SJSA1 (cell line): ENCODE measurements at places on chromosomes 3 and 15. TPM values are rescaled to one million over a fixed set of nuclear protein-coding genes. Genes with fewer than 3 reads are reported as not detected.

DNA sequence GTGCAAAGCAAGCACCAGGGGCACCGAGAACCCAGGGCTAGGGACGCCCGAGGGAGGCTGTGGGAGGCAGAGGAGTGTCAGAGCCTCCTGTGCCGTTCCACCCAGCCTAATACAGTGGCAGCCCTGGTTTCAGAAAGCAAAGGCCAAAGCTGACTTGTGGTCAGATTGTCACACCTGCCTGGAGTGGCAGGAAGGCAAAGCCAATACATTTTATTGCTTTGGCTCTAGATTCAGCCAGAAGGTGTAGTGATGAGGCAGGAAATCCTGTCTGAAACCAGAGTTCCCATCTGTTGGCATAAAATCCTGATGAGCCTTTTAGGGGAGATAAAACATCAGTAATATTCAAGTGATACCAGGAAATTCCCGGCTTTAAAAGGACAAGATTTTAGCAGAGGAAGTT, 168.3 kb downstream of the SLCO3A1 start:
- H3K27ac ChIP-seq = no peak overlapping the region
- no peak for DNase-seq
- H3K4me3 ChIP-seq = no peak overlapping the region
- no peaks in the 10 kb centered on the region for H3K27me3 ChIP-seq

The CALML4 gene
- 1.1 and 2.1 TPM in 2 replicates for total RNA-seq

GRCh38 chr15:100109486-100110035, 232.2 kb downstream of the ADAMTS17 start:
- H3K27me3 ChIP-seq = no peaks in the 10 kb centered on the region
- no peak for DNase-seq
- no peak overlapping the region for H3K4me3 ChIP-seq
- H3K36me3 ChIP-seq = no peaks in the 10 kb centered on the region
- H3K27ac ChIP-seq = no peak overlapping the region

DNA sequence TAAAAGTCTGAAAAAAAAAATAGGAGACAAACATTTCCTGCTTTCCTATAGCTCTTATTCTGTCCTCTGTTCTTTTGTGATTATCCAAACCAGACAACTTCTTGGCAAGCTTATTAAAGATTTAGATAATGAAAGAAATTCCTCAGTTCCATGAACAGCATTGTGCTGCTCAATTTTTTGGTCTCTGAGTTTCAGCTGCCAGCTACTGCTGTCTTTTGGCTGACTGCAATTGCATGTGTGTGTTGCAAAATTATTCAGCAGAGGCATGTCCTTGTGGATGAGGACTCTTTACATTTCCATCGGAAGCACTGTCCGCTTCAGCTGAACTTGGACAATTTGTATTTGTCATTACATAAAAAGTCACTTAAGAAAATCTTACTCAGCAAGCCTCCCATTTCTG, 397.3 kb upstream of the RASGRP1 start:
- no peak overlapping the region for H3K27ac ChIP-seq
- H3K27me3 ChIP-seq = no peaks in the 10 kb centered on the region
- H3K4me3 ChIP-seq = no peak overlapping the region
- H3K36me3 ChIP-seq = no peaks in the 10 kb centered on the region

- H3K4me3 ChIP-seq = no peak overlapping the region
- H3K4me1 ChIP-seq = no peaks in the 10 kb centered on the region
- no peaks in the 10 kb centered on the region for H3K36me3 ChIP-seq
- no peaks in the 10 kb centered on the region for H3K27me3 ChIP-seq
- H3K27ac ChIP-seq = no peak overlapping the region
Observed at GRCh38 chr3:35522450-35522849, 116.9 kb upstream of the ARPP21 start.

The MCTP2 gene
- 0.18 and 0.72 TPM in 2 replicates for total RNA-seq

GRCh38 chr15:100695048-100695447, 92.7 kb downstream of the ASB7 start:
- H3K4me1 ChIP-seq = peaks cover 39% of the 10 kb centered on the region
- no peaks in the 10 kb centered on the region for H3K27me3 ChIP-seq
- H3K27ac ChIP-seq = peak overlapping the region; percentile 90
- no peak overlapping the region for H3K4me3 ChIP-seq
- no peaks in the 10 kb centered on the region for H3K36me3 ChIP-seq
- no peak for DNase-seq

- no peak overlapping the region for H3K27ac ChIP-seq
- no peaks in the 10 kb centered on the region for H3K4me1 ChIP-seq
- H3K27me3 ChIP-seq = no peaks in the 10 kb centered on the region
- H3K4me3 ChIP-seq = no peak overlapping the region
- no peak for DNase-seq
Observed at GRCh38 chr3:119871571-119871970, 89.7 kb downstream of the NR1I2 start.

The SHF gene
- 2.0 TPM in 1 of 2 replicates, not detected in the other for total RNA-seq

DNA sequence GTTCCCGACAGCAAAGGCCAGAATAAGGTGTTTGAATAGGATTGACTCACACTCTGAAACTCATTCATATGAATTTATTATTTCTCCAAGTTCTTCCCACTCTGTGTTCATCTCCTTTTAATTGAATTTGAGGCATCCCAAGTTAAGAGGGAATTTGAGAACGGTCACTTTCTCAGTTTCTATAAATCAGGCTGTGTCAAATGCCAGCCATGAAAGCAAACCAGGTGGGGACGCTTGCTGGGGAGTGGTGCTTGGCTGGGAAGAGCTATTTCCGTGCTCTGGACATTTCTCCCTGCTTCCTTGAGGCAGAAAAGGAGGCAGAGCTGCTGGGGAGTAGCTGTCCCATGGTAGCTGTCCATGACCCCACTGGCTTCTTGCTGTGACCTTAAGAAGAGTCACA, 116.6 kb downstream of the FBN1 start:
- H3K4me1 ChIP-seq = no peaks in the 10 kb centered on the region
- H3K27me3 ChIP-seq = no peaks in the 10 kb centered on the region
- no peak overlapping the region for H3K4me3 ChIP-seq
- no peak overlapping the region for H3K27ac ChIP-seq
- no peak for DNase-seq
- H3K36me3 ChIP-seq = peaks cover 89% of the 10 kb centered on the region

The C3orf20 gene
- total RNA-seq = not detected in 2 replicates

The MEGF11 gene
- 0.03 TPM in 1 of 2 replicates, not detected in the other for total RNA-seq

GRCh38 chr3:99872923-99873254, 55.2 kb downstream of the CMSS1 start:
- no peak for DNase-seq
- H3K4me3 ChIP-seq = no peak overlapping the region; the same call in 1 of the 2 replicates
- peak overlapping the region; percentile 15; the same call in 1 of the 2 replicates for H3K27ac ChIP-seq

GRCh38 chr15:48414015-48414414, 82.8 kb downstream of the DUT start:
- no peak overlapping the region for H3K4me3 ChIP-seq
- no peak for DNase-seq
- H3K36me3 ChIP-seq = peaks cover 93% of the 10 kb centered on the region
- H3K4me1 ChIP-seq = peaks cover 23% of the 10 kb centered on the region
- no peaks in the 10 kb centered on the region for H3K27me3 ChIP-seq
- 0 out of 2 replicates have a peak overlapping the region, but pooled peaks have one; percentile 3 for H3K27ac ChIP-seq

- H3K4me3 ChIP-seq = no peak overlapping the region
- H3K4me1 ChIP-seq = no peaks in the 10 kb centered on the region
- no peaks in the 10 kb centered on the region for H3K36me3 ChIP-seq
- DNase-seq = no peak
- H3K27me3 ChIP-seq = 0 out of 2 replicates have a peak, but pooled peaks cover 3% of the 10 kb centered on the region
Observed at GRCh38 chr15:35843498-35843897, 297.5 kb upstream of the DPH6 start.

DNA sequence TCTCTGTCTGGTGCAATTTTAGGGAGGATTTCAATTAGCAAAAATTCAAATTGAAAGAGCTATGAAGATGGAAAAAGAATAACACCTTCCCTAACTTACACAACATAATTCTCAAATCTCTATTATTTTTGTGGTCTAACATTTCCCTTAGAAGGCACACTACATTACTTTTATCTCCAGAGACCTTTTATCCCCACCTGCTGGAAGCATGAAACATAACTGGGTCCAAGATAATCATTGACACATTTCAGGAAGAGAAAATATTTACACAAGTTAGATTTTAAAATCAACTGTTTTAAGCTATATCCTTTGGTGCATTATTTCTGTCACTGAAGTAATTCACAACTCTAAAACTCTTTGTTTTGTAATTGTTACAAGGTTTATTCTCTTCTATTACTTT, 779.5 kb downstream of the ROBO1 start:
- no peaks in the 10 kb centered on the region for H3K36me3 ChIP-seq
- DNase-seq = no peak

DNA sequence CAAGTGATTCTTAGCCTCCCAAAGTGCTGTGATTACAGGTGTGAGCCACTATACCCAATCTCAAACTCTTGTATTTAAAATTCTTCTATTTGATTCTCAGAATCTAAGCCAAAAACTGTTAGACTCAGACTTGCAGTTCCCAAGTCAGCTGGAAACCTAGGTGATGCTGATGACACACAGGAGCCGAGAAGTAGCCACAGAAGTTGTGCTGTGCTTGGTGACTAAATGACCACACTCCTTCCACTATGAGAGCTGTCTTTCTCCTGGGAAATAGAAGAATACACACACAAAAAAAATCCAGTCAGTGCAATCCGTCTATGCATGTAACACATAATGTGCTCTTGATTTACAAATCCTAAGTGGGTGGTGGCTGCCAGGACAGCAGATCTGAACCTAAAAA, 33.9 kb downstream of the ILDR1 start:
- H3K4me3 ChIP-seq = no peak overlapping the region
- H3K36me3 ChIP-seq = no peaks in the 10 kb centered on the region
- no peak for DNase-seq

DNA sequence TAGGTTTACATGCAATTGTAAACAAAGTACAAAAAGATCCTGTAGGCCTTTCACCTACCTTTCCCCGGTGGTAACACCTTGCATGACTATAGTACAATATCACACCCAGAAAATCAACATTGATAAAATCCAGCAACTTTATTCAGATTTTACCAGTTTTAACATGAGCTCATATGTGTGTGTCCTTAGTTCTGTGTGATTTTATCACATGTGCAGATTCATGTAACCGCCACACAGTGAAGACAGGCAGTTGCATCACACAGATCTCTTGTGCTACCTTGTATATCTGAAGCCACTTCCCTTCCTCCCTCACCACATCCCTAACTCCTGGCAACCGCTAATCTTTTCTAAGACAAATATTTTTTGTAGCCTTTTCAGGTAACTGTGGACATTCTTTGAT, 183.5 kb upstream of the C2CD4B start:
- H3K27ac ChIP-seq = no peak overlapping the region
- H3K36me3 ChIP-seq = no peaks in the 10 kb centered on the region
- H3K27me3 ChIP-seq = no peaks in the 10 kb centered on the region
- H3K4me1 ChIP-seq = no peaks in the 10 kb centered on the region

GRCh38 chr3:61807865-61808276, 246.5 kb downstream of the PTPRG start:
- no peaks in the 10 kb centered on the region for H3K36me3 ChIP-seq
- no peaks in the 10 kb centered on the region for H3K27me3 ChIP-seq
- no peak overlapping the region for H3K27ac ChIP-seq
- peak; percentile 4 for DNase-seq

DNA sequence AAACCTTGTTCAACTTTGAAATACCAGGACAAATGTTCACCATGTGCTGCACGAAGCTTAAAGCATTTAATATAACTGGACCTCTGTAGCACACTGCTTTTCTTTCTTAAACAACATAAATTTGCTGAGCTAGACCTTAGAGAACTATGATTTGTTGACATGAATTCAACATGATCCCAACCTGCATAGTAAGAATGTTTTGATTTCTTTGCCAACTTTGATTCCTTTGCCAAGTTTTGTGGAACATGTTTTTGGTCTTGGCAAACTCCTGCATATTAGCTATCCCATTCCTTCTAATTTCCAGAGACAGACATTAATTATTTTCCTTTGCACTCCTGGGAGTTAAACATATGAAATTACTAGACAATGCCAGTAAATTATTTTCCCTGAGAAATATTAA, 197.2 kb upstream of the RBMS3 start:
- no peaks in the 10 kb centered on the region for H3K27me3 ChIP-seq
- H3K27ac ChIP-seq = no peak overlapping the region
- H3K4me3 ChIP-seq = no peak overlapping the region

- H3K4me1 ChIP-seq = no peaks in the 10 kb centered on the region
- H3K36me3 ChIP-seq = no peaks in the 10 kb centered on the region
- H3K4me3 ChIP-seq = no peak overlapping the region
Observed at GRCh38 chr3:167113035-167113830, 266.9 kb downstream of the ZBBX start.

DNA sequence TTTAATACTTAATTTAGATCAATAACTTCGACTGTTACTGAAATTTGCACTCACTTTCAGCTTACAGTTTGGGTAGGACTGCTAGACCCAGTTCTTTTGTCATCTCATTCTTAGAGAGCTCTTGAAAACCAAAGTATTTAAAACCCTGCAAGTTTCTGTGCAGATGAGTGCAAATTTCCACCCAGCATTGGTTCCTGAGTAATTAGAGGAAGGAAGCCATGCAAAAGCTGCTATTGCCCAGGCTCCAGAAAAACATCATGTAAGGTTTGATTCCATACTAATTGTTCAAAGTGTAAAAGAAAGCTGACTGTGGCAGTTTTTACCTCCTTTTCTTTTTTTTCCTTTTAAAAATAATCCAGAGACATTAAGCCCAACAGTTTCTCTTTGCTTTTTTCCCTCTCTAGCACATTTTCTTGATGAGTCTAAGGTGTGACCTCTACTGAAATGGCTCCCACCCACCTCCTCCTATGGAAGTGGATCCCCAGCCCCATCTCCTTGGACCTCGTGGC, 30.3 kb downstream of the ABHD2 start:
- H3K36me3 ChIP-seq = peaks cover 57% of the 10 kb centered on the region
- no peak overlapping the region for H3K27ac ChIP-seq
- H3K4me1 ChIP-seq = peaks cover 9% of the 10 kb centered on the region
- H3K27me3 ChIP-seq = no peaks in the 10 kb centered on the region

DNA sequence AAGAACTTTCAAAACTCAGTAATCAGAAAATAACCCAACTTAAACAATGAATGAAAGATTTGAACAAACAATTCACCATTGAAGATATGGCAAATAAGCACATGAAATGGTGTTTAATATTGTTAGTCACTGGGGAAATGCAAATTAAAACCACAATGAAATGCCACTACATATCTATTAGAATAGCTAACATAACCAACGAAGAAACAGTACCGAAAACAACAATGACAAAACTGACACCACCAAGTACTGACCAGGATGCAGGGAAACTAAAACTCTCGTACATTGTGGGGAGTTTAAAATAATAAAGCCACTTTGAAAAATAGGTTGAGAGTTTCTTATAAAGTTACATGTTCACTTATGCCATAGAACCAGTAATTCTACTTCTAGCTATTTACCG, 69.1 kb downstream of the KBTBD8 start:
- no peak for DNase-seq
- no peaks in the 10 kb centered on the region for H3K36me3 ChIP-seq
- no peak overlapping the region for H3K4me3 ChIP-seq
- no peak overlapping the region for H3K27ac ChIP-seq
- no peaks in the 10 kb centered on the region for H3K27me3 ChIP-seq

DNA sequence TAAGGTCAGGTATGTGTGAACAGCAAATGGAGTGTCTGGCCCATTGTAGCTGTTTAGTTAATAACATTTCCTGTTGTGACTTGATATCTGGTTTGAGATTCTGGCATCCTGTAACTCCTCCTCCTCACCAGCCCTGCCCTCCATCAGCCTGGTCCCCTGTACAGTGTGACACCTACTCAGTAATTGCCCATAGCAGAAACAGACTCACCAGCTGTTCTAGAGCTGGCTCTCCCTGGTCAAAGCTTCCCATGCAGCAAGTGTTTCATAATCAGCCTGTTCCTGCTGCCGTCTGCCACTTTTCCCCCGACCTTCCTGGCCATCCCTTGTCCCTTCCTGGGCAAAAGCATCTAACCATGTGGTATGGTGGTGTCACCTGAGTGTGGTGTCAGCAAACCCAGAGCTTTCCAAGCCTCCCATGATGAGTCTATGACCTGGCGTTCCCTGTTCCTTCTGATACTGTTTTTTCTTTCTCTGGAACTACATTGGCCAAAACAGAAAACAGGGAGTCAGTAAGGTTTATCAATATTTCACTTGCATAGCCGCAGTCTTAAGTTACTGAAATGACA, 55.4 kb downstream of the B3GALNT1 start:
- H3K4me3 ChIP-seq = no peak overlapping the region
- no peaks in the 10 kb centered on the region for H3K36me3 ChIP-seq
- H3K4me1 ChIP-seq = no peaks in the 10 kb centered on the region
- no peak overlapping the region for H3K27ac ChIP-seq
